Progenitor cell of endocrine pancreas (in vitro differentiated cells): ENCODE measurements at places on chromosomes 16 and 17. TPM values are rescaled to one million over a fixed set of nuclear protein-coding genes. Genes with fewer than 3 reads are reported as not detected.

The MYO15A gene
- 3.3 and 3.9 TPM in 2 replicates for total RNA-seq

The BAIAP3 gene
- total RNA-seq = 17.5 and 18.2 TPM in 2 replicates

The RAB26 gene
- total RNA-seq = 20.4 and 23.3 TPM in 2 replicates

The CTRB1 gene
- total RNA-seq = not detected in 2 replicates

The ITGA2B gene
- total RNA-seq = 1.2 and 2.6 TPM in 2 replicates

The RAB40C gene
- 29.0 and 30.6 TPM in 2 replicates for total RNA-seq

The HSD17B2 gene
- 1.2 and 1.4 TPM in 2 replicates for total RNA-seq

The SMTNL2 gene
- 8.3 and 8.6 TPM in 2 replicates for total RNA-seq

The HBQ1 gene
- 0.60 and 0.84 TPM in 2 replicates for total RNA-seq

DNA sequence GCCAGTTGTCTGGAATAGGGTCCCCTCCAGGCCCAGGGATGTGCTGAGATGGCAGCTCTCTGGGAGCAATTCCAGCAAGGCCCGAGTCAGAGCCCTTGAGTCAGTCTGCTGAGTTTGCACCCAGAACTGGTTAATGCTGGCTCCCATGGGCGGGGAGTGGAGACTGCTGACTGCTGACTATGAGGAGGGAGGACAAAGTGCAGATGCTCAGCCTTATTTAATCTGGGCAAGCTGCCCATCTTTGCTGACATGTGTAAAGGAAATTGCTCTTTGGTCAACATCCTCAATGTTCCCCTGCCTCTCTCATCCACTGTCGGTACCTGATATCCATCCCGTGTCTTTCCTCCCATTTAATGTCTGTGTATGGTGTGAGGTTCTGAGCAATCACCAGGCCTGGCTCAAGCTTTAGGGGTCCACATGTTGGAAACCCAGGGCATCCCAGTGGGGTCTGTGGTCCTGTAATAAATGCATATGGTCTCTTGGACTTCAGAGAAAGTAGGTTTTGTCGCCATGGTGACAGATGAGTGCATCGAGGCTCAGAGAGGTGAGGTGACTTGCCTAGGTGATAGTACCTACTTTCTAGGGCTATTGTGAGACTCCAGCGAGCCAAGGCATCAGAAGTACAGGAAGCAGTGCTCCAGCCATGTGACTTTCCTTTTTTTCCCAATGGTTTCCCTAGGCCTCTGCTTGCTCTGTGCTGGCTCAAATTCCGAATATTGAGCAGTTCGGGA is 20.0 kb upstream of the RNF135 start:
- no peak for DNase-seq

DNA sequence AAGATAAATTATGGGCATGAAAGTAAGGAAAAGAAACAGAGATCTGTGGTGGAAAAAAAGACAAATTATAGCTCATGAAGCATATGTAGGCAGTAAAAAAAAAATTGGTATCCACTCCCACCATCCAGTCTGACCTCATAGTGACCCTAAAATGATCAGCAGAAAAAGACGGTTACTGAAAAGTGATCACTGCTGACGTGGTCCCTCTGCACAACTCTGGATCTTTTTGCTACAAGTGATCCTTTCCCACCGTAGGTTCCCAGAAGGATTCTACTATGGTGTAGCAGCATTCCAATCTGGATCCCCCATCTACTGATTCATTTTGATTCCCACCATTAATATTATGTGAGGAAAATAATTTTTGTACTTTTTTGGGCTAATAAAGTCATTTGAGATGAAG is 10.9 kb upstream of the CHST6 start:
- no peak for DNase-seq

GRCh38 chr17:8925141-8925540 is 40.4 kb downstream of the PIK3R5 start:
- no peak for DNase-seq

DNA sequence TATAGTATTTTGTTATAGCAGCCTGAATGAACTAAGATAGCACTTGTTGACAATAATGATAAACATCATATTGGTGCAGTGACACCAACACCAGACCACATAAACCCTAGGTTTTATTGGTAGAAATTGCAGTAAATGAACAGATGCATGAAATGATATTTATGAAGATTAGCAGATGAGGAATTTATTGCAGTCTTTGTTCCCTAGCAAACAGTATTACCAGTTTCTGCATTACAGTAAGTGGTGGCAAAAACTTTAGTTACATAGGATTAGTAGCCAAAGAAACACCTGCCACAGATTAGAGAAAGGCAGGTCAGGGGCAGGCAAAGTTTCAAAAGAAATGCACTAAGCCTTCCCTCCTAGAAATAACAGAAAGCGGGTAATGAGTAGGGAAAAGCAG is 17.7 kb upstream of the TANC2 start:
- no peak for DNase-seq

DNA sequence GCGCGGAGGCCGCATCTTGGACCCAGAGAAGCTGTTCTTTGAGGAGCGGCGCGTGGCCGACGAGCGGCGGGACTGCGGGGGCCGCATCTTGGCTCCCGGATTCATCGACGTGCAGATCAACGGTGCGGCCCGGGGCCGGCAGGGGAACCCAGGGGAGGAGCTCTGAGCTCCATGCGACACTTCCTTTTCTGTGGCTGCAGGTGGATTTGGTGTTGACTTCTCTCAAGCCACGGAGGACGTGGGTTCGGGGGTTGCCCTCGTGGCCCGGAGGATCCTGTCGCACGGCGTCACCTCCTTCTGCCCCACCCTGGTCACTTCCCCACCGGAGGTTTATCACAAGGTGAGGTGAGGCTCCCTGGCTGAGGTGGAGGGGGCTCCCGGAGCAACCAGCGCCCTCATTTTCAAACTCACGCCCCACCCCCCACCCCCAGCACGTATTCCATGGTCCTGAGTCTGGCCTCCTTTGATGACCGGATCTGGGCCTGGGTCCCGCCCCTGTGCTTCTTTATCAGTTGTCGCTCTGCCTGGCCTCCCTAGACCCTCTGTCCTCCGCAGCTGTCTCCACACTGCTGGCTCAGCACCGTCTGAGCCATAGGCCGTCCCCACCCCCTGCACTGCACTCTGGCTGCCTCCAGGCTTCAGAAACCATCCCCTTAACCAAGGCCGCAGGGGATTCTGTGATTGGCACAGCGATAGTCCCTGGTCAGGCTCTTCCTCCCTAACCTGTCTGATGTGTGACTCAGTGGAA is 787 bp downstream of the AMDHD2 start:
- no peak for DNase-seq

DNA sequence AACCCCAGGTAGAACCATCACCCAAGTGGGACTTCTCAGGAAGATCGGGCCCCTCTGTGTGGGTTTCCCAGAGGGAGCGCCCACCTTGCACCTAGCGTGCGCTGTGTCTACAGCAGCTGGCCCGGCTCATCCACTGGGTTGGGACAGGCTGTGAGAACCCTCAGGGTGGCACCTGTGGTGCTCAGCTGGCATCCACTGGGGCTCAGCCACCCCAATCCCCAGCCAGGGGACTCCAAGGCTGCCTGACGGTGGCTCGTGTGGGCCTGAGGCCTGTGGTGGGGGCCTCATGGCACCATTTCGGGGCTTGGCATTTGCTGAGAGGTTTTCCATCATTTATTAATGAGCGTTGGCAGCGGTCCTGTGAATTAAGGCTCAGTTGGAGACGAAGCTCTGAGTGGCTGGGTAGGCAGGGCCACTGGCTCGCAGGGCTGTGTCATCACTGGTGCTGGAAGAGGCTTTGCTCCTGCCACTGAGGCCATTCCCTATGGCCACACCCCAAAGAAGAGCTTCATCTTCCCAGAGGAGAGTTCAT is 28.5 kb downstream of the CACNG4 start:
- no peak for DNase-seq

DNA sequence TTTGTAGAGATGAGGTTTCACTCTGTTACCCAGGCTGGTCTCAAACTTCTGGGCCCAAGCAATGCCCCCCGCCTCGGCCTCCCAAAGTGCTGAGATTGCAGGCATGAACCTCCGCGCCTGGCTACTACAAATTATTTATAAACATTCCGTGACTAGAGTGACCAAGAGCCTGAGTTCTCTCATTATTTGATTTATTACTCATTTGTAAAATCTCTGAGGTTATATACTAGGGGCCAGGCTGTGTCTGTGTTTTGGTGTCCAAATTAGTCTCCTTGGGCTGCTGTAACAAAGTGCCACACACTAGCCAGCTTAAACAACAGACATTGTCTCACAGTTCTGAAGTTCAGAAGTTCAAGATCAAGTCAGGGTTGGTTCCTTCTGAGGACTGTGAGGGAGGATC is 70.8 kb upstream of the ELAC2 start:
- no peak for DNase-seq

DNA sequence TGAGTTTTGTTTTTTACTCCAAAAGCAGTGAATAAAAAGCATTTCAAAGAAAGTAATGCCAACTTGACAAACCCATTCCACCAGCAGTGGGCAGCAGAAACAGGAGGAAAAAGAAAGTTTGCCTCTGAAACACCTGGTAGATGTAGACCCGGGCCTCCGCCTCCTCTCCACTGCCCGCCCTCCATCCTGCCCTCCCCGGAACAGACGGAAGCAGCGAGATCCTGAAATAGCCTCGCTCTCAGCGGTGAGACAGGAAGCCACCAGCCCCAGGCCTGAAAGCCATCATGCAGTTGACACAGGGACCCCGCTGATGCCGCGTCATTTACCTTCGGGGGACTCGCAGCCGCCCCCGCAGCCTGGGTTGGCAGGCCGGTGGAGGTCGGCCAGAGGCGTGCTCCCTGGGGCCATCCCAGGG is 67.8 kb downstream of the C16orf78 start:
- DNase-seq = no peak

DNA sequence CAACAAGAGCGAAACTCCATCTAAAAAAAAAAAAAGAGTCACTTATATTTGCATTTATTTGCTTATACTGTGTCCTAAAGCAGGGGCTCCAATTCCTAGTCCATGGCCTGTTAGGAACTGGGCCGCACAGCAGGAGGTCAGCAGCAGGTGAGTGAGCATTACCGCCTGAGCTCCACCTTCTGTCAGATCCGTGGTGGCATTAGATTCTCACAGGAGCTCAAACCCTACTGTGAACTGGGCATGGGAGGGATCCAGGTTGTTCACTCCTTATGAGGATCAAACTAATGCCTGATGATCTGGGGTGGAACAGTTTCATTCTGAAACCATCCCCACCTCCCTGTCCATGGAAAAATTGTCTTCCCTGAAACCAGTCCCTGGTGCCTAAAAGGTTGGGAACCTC is 24.9 kb downstream of the ITGB3 start:
- no peak for DNase-seq

GRCh38 chr16:66918355-66918754 is 330 bp downstream of the CDH16 start:
- no peak for DNase-seq
